ENCODE measurements at places on chromosomes 1 and 21.

- DNase-seq, result peak; percentile 61
Observed at GRCh38 chr1:235253219-235253962, 74.6 kb downstream of the ARID4B start.

DNA sequence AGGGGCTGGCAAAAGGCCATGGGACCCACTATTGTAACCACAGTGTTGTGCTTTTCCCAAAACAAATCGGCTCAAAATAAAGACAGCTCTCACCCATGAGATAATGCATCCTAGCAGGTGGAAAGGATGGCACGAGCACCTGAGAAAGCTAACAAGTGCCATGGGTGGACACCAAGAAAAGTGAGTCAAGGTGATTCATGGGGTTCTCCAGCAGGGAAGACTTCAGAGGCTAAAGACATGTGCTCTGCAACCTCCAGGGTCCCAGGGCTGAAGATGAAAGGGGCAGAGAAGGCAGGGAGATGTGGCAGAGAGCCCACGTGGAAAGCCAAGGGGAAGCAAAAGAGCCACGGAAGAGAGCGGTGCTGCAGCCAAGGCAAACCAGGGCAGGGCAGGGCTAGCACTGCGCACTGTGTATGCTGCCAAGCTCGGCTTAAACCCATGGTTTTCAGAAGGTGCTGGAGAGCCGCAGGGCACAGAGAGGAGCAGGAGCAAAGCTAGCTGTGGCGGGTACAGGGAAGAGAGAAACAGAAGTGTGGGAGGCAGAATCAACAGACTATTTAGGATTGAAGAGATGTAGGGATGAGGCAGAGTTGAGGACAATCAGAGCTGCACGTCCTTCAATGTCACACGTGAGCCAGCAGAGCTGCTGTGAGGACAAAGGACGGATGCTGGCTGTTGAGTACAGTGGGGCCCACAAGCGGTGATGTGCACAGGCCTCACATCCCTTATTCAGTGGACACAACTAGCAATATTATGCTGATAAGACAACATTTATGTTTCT, 41.8 kb upstream of the C1orf198 start:
- DNase-seq, result no peak

DNA sequence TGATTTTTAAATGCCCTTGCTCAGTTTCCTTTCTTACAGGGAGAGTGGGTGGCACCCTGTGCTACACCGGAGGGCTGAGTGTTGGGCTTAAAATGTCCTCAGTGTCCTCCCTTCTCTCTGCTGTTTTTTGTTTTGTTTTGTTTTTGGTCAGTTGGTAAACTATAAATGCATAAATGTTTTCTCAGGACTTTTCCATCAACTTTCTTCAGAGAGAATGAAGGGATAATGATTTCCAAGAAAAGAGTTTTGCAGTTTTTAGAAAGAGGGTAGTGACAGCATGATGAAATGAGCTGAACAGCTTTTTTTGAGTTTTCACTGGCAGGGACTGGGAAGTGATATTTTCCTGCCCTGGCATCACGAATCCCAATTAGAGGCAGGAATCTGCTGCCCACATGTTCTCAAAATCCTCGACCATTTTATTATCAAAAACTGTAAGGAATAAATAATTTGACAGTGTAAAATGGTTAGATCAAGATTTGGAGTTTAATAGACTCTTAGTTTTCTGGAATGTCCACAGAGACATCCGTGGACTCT, 15.2 kb downstream of the LAMC1 start:
- DNase-seq, result no peak

DNA sequence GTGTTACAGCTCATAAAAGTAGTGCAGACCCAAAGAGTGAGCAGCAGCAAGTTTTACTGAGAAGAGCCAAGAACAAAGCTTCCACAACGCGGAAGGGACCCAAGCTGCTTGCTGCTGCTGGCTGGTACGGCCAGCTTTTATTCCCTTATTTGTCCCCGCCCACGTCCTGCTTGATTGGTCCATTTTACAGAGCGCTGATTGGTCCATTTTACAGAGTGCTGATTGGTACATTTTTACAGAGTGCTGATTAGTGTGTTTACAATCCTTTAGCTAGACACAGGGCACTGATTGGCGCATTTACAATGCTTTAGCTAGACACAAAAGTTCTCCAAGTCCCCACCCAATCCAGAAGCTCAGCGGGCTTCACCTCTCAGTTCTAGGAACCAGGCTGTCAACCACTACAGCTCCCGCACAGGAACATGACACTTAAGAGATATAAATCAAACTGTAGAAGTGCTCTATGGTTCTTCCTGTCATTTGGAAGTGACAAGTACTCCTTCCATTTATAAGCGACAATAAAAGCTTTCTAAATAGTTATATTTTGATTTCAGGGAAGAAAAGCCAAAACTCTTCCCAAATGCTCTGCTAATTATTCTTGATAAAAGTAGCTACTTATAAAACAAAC, 28.5 kb downstream of the RNF115 start:
- DNase-seq, result no peak

- no peak for DNase-seq
Observed at GRCh38 chr1:30005972-30006619, 717.3 kb downstream of the MATN1 start.

- no peak for DNase-seq
Observed at GRCh38 chr1:111742938-111743549, 3.8 kb upstream of the INKA2 start.

- no peak for DNase-seq
Observed at GRCh38 chr1:210695026-210695425, 366.3 kb downstream of the HHAT start.

- DNase-seq, result no peak
Observed at GRCh38 chr21:36741506-36741905, 42.6 kb downstream of the SIM2 start.

DNA sequence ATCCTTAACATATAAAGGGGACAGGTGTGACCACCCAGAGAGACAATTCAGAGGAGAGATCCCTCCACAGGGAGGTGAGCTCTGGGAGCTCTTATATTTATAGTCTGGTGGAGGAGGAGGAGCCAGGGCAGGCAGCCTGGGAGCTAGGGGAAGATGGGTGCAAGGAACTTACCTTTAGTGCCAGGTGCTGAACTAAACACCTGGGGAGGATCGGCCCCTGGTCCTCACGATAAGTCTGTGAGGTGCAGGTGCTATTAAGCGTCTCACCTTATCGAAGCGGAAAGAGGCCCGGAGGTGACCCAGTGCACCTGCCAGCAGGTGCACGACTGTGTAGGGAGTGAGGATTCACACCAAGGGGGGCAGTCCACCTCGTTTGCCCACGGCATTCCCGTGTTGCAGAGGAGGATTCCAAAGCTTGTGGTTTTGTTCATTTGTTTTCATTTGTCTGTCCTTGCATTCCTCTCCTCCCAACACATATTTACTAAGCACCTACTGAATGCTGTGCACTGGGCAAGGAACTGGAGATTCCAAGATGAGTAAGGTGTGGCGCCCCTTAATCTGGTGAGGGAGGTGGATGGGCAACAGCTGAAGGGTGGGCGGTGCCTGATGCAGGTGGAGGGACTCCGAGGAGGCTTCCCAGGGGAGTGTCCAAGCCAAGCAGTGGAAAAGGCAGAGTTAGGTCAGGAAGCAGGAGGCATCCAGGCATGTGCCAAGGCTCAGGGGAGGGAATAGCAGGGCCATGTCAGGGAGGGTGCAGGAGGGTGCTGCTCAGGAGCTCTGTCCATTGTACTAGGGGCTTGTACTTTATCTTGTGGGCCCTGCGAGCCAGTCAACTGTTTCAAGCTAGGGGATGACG, 11.5 kb downstream of the ARHGEF10L start:
- no peak for DNase-seq

- DNase-seq, result no peak
Observed at GRCh38 chr1:200363264-200363933, 46.4 kb downstream of the ZNF281 start.

DNA sequence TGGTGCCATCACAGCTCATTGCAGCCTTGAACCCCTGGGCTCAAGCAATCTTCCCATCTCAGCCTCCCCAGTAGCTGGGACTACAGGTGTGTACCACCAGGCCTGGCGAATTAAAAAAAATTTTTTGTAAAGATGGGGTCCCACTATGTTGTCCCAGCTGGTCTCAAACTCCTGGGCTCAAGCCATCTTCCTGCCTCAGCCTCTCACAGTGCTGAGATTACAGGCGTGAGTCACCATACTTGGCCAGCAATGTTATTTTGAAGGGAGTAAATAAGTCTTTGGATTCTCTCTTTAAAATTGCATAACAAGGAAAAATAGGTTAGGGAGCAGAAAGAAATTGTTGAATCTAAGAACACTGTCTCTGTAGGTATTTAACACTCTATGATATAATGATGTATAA, 111.3 kb downstream of the RPS6KC1 start:
- DNase-seq, result no peak

DNA sequence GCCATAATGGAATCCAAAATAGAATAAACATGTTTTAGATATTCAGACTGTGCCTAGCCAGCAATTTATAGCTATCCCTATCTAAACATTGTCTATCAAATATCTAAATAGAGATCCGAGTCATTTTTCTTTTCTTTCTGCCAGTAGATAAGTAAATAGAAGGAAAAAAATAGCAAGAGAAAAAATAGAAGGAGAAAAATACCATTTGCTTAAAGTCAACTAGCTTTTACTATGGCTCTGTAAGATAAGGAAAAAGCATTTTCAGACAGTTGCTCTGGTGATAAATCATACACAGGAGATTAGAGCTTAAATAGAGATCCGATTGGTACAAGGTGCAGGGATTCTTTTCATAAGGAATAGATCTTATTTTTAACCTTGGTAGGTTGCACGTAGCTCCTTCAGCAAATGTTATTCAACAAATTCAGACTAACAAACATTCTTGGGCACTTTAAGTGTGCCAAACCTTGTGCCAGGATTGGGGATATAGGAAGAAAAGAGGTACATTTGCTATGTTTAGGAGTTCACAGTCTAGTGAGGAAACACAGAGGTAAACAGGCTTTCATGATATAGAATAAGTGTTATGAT, 70.1 kb upstream of the CCDC190 start:
- no peak for DNase-seq

- DNase-seq, result no peak
Observed at GRCh38 chr1:27380766-27381733, 2.1 kb downstream of the CD164L2 start.

- no peak for DNase-seq
Observed at GRCh38 chr1:154851392-154852177, 18.5 kb downstream of the KCNN3 start.

GRCh38 chr1:92808381-92808780, 23.5 kb upstream of the RPL5 start:
- no peak for DNase-seq

- DNase-seq, result no peak
Observed at GRCh38 chr1:57162607-57163261, 196.9 kb upstream of the C8B start.

DNA sequence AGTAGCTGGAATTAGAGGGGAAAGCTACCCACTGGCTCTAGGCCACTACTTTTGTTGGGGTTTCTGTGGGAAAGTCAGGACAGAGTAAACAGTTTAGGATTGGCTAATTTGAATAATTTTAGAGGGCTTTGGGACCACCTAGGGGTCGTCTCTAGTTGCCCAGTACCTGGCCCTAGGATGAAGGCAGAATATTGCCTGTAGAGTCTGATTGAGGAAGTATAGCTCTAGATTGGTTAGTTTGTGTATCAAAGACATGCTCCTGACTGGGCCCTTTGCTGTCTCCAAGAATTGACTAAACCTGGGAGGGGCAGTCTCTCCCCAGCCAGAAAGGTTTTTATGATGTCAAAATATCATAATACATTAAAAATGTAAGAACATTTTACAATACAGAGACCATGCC, 142.0 kb downstream of the POU2F1 start:
- DNase-seq, result no peak

DNA sequence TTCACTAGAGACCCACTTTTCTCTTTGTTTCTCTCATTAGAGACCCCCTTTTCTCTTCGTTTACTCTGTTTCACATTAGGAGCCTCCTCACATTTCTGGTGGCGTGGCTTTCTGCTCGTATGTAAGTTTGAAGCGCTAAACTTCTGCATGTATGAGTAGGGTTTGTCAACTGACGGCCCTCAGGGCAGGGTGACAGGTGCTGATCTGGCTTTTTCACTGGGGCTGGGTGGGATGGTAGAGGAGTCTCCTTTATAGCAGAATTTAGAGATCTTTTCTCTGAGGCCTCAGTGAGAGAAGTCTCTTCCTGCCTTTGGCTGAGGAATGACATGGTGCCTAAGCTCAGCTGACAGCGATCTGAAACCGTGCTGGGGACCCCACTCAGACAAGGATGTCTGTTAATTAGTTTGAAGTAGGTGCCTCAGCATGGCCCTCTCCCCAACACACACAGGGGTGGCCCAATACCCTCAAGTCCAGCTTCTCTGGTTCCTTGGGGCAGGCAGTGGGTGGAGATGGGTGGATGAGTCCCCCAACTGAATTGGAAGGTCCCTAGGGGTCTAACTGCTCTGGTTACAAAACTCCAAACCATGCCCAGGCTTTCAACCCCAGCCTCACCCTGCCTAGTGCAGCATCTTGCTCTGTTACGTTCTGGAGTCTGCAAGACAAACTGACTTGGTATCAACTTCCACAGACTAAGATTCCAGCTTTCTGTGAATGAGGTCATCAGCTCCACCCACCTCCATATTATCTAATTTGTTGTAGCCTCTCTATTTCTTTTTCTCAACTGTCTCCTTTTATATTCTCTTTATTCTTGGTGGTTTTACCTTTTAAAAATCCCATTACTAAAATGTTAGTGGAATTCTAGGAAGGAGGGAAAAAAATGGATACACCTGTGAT, 3.2 kb downstream of the SLC1A7 start:
- DNase-seq, result no peak

DNA sequence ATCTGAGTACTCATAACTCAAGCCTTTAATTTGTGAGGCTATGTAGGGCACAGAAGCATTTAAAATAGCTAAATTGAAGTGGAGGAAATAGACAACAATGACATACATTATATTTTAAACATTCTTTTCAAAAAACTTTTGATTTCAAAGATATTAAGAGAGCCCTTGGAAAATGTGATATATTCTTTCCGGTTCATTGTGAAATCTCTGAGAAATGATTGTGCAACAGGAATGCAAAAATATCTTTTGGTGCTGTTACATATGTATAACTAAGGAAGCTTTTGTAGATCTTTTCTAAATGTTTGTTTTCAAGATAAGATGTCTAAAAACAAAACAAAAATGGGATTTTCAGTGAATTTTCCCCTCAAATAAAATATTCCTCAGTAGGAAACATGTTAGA, 185.2 kb downstream of the LEPR start:
- DNase-seq, result no peak

GRCh38 chr1:235468970-235469369, 35.3 kb downstream of the B3GALNT2 start:
- no peak for DNase-seq

DNA sequence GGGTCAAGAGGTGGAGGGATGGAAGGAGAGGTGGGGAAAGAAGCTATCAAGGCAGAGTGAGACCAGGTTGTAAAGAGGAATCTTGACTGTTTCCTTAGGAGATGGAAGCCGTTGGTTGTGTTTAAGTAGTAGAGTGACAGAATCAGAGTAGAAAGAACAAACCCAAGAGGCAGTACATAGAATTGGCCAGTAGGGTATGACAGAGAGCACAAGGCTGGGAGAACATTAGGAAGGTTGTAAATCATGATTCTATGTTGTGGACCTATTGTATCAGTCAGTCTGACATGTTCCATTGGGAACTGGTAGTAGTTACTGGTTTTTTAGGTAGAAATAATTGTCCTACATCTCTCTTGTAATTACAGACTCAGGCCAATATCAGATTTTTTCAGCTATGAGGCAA, 486.9 kb upstream of the USP24 start:
- no peak for DNase-seq

GRCh38 chr1:36159614-36160387, 3.8 kb downstream of the MAP7D1 start:
- DNase-seq, result no peak
